ENCODE measurements at places on chromosomes 13 and 19.
A peak's percentile ranks its signal among the peaks of the same experiment; 100 is the strongest.

- no peak for DNase-seq
These were observed 19.8 kb downstream of the CAB39L start for GRCh38 chr13:49424011-49424560.

- no peak for DNase-seq
These were observed 12.3 kb downstream of the COL4A2 start for GRCh38 chr13:110319397-110319773.

DNA sequence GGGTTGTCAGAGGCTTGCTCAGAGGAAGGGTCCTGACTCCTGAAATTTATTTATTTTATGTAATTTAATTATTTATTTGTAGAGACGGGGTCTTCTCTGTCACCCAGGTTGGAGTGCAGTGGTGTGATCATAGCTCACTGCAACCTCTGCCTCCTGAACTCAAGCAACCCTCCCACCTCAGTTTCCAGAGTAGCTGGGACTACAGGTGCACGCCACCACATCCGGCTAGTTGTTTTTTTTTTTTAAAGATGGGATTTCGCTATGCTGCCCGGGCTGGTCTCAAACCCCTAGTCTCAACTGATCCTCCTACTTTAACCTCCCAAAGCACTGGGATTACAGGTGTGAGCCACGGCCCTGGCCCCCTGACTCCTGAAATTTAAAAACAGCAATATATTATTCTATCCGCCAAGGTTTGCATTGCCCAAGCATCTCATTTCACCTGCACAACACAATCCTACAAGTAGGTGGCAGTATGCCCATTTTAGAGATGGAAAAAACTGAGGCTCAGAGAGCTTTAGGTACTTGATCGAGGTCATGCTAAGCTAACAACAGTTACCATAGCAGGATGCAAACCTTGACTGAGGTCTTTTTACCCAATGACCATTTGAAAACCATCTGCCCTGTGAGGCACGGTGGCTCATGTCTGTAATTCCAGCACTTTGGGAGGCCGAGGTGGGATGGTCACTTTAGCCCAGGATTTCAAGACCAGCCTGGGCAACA is 18.1 kb downstream of the ARHGEF18 start:
- peak; percentile 17 for DNase-seq

GRCh38 chr19:43499042-43499441 is 5.5 kb downstream of the PHLDB3 start:
- no peak for DNase-seq

DNA sequence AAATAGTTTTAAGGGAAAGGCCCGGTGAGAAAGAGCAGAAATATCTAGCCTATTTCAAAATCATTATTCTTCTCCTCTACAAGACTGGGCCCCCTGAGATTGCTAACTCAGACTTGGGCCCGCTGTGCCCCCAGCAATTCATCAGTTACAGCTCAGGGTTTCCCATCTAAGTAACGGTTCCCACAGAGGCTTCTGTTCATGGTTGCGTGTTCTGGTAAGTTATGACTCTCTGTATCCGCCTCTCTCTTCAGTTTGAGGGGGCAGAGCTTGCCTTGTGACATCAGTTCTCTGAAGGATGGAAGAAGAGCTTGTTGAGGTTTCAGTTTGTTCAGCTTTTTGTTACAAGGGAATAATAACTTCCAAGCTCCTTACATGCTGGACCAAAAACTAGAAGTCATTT is 11.6 kb downstream of the ZNF57 start:
- no peak for DNase-seq

Data from NCI-H774 (cell line).